ENCODE measurements at places on chromosomes 3 and 15.

DNA sequence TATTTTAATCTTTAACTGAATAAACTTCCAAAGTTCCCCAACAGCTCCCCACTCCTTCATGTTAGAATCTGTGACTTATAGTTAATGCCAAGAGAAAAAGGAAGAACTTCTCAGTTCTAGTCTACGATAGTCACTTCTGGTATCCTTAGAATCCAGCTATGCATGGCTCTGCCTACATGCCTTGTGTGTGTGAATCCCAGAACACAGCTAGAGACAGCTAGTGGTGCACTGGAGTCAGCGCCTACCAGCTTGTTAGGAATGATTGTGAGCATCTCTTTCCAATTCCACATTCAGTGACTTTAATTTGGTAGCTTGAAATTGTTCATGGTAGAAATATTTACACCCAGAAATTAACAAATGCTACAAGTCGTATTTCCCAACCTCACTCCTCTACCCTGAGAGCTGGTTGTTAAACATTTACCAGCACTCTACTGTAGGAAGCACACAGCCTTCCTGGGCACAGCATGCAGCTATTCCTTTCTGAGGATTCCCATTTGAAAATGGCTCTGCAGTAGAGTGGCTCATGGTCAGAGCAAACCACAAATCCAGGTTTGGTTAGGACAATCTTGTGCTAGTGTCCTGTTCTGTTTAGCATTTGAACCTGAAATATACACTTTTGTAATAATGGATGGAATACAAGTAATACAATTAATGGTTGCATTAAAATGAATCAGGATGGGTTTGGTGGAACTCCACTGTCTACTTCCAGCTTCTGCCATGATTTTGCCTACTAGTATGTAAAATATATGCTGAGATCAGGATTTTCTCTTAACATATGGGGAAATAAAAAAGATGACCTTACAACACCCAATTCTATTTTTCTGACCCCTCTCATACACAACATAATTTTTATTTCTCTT, 371.0 kb upstream of the GBE1 start:
- no peak for DNase-seq

DNA sequence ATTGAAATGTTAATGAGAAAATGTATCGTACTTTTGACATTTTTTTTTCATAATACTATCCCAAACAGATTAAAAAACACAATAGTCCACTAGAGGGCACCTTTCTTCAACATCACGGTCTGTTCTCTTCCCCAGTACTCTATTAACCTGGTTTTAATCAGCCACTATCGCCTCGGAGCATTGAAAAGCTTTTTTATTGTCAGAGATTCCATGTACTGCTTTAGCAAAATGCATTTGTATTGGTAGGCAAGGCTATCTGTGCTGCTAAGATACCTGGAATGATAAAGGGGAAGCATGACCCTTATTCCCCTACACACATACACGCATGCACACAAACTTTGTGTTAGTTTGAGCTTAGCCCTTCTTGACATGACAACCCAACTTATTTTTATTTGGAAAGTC, 160.1 kb upstream of the IL12A start:
- peak; percentile 68 for DNase-seq

DNA sequence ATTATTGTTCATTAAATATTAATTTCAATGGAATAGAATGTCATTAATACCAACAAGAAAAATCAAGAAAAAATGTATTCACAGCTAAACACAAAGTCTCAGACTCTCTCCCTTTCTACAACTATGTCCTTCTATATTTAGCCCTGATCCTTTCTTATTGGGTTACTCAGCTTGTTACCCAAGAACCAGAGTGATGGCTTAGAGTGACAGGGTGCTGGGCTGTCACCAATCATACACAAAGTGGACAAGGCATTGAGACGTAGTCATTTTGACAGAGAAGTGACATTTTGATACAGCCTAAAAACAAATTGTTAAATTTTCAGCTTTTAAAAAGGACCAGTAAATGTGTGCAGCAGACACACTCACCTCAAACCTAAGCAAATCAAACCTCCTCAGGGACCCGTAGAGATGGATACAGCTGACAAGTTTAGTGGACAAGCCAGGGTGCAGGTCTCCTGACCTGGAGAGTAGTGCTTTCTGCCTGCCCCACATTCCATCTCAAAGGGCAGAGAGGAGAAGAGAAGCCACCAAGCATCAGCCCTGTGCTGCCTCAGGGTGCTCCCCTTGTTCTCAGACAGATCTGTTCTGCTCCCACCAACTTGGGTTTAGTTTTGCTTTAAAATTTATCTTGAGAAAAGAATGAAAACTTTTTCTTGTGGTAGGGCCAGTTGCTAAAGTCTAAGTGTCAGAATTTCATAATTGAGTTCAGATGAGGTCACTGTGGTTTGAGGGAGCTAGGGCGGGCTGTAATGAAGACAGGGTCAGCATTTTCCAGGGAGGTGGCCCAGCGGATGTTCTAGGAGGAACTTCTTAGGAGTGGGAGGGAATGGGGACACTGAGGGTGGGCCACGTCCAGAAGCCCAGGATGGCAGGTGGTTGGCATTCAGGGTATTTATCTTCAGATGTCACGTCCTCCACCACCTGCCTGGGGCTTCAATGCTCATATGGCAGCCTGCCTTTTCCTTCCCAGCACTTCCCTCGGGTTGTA, 136.5 kb upstream of the TBL1XR1 start:
- DNase-seq, result no peak

DNA sequence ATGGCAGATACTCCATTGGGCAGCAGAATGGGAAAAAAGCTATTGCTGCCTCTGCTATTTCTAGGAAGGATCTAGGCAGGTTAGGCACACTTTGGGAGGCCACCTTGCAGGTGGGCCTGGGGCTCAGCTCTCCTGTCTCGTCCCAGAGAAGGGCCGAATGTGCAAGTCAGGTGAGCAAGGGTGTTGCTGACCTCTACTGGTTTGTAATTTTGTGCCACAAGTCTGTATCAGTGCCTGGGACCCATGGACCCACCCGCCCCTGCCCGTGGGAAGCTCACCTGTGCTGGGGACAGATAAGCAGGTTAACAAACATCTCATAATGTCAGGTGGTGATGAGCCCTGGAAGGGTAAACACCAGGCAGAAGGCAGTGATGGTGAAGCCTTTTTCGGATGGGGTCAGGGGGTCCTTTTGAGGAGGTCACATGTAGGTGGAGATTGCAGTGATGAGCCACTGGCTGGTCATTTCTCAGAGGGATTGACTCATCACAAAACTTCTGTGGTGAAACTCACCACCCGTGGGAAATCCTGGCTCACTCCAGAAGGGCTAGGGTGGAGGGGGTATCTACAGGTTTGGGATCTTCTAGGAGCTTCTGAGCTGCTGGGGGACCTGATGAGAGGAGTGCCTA, 161.3 kb downstream of the KLF13 start:
- DNase-seq, result no peak

- no peak for DNase-seq
Observed at GRCh38 chr3:154122912-154123559, 1.8 kb downstream of the ARHGEF26 start.

GRCh38 chr3:131282379-131282778, 99.2 kb upstream of the NUDT16 start:
- no peak for DNase-seq
